GM12878 (cell line): ENCODE measurements at places on chromosomes 16 and 17. TPM values are rescaled to one million over a fixed set of nuclear protein-coding genes. Genes with fewer than 3 reads are reported as not detected.

GRCh38 chr16:67150047-67150832 is 558 bp downstream of the B3GNT9 start:
- DNase-seq, result no peak

- no peak for DNase-seq
Observed at GRCh38 chr17:80096561-80097021, 4.8 kb upstream of the GAA start.

The MMP28 gene
- total RNA-seq, result not detected in 2 replicates

GRCh38 chr16:78161023-78161729 is 61.7 kb downstream of the WWOX start:
- no peak for DNase-seq

GRCh38 chr16:67161595-67162058 is 1.9 kb downstream of the FBXL8 start:
- DNase-seq, result no peak

- no peak for DNase-seq
Observed at GRCh38 chr16:88289968-88290401, 92.8 kb upstream of the ZNF469 start.

GRCh38 chr16:58518980-58519368 is 3.7 kb downstream of the SETD6 start:
- DNase-seq, result no peak

The FA2H gene
- total RNA-seq, result 0.27 and 0.38 TPM in 2 replicates

DNA sequence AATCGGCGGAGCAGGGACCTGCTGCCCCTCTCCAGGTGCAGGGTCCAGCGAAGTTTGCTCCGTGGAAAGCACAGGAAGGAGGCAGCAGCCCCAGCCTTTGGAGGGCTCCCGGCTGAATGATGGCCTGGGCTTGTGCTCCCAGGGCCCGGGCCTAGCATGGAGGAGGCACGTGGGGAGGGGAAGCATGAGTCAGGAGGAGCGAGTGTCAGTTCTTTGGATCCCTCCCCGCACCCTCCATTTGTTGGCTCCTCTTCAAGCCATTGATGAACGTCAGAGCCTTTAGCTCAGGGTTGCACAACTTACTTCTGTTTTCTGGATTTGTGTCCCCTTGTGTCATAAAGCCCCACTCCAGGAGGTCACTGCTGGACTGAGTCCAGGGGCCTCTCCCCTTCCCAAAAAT is 25.8 kb downstream of the TTYH2 start:
- no peak for DNase-seq

The CHST6 gene
- 1.9 and 2.5 TPM in 2 replicates for total RNA-seq

GRCh38 chr17:32495359-32496231 is 8.8 kb downstream of the CDK5R1 start:
- DNase-seq, result no peak

GRCh38 chr17:17264430-17264829 is 16.6 kb downstream of the COPS3 start:
- no peak for DNase-seq

The ABCC3 gene
- 1.1 and 1.5 TPM in 2 replicates for total RNA-seq

The IKZF3 gene
- 96.4 and 98.2 TPM in 2 replicates for total RNA-seq

The ABCC6 gene
- total RNA-seq, result 0.05 TPM in 1 of 2 replicates, not detected in the other

The MYADML2 gene
- not detected in 2 replicates for total RNA-seq

The IL17C gene
- not detected in 2 replicates for total RNA-seq

DNA sequence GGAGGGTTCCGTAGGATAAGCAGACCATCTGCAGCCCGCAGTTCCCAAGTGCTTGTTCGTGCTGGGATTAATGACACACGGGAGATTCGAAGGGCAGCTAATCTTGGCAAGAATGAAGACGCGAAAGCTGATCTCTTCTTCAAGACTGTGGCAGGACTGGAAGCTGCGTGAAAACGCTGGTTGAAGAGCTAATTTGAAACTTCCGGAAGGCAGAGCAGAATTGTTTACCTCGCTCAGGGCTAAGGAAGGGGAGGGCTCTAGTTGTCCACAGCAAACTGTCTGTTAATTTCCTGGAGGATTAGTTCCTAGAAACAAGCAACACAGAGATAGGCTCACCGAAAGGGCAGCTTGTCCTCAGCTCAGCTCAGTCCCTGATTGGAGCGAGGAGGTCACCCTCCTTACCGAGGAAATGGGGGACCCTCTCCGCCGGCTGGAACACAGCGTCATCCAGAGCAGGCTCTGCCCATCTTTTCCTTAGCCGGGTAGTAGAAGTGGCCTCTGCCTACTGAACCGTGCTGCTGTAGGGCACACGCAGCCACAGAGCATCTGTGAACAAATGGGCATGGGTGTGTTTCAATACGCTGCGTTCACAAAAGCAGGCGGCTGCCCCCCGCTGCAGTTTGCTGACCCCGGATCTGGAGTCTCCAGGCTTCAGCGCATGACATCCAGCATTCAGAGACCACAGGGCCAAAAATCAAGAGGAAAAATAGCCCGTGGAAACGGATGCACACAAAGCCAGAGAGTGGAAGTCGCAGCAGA is 16.7 kb upstream of the BAIAP2 start:
- peak; percentile 4 for DNase-seq

- no peak for DNase-seq
Observed at GRCh38 chr17:77419547-77420094, 278.9 kb downstream of the SEC14L1 start.

- DNase-seq, result no peak
Observed at GRCh38 chr17:81821147-81821546, 11.9 kb downstream of the MCRIP1 start.
